ENCODE measurements at places on chromosomes 6 and 20. TPM values are rescaled to one million over a fixed set of nuclear protein-coding genes. Genes with fewer than 3 reads are reported as not detected.
A peak's percentile ranks its signal among the peaks of the same experiment; 100 is the strongest.

GRCh38 chr6:52231406-52232127 is 12.7 kb downstream of the IL17F start:
- no peaks in the 10 kb centered on the region for H3K4me1 ChIP-seq
- no peaks in the 10 kb centered on the region for H3K36me3 ChIP-seq
- DNase-seq, result no peak
- no peak overlapping the region for H3K4me3 ChIP-seq
- peaks cover 7% of the 10 kb centered on the region for H3K27me3 ChIP-seq

- no peak overlapping the region for H3K27ac ChIP-seq
- H3K36me3 ChIP-seq, result no peaks in the 10 kb centered on the region
- H3K27me3 ChIP-seq, result no peaks in the 10 kb centered on the region
- no peak for DNase-seq
- H3K4me1 ChIP-seq, result no peaks in the 10 kb centered on the region
- no peak overlapping the region for H3K4me3 ChIP-seq
Observed at GRCh38 chr6:156821707-156822106, 44.5 kb downstream of the ARID1B start.

DNA sequence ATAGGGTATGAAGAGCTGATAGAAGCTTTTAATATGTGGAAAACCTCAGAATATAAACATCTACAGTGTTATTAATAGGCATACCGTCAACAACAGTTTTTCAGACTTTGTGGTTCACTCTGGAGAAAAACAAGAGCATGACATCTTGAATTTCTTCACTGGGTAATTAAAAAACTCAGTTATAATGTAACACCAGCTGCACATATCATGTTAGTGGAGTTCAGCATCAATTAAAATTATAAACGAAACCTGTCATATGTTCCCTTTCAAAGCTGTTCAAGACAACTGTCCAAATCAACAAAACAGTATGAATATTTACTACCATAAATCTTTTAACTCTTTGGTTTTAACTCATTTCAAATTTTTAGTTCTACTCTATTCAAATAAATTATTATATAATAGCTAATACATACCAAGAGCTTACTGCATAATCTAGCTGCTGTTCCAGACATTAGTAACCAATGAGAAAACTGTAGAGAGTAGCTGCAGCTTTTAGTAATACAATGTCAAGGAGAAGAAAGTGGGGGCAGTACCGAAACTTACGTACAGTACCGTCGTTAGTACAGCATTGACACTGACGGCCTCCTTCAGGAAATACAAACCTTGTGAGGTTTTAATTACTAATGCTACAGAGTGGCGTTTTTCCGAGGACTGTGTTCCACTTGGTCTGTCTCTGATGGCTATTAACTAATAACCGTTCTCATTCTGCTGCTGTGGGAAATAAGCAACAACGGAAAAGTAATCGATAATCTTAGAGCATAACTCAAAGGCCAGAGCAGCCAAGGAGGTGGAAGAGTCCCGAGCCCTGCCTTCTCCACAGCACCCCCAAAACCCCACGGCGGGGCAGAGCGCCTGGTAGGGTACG is 532 bp upstream of the PM20D2 start:
- DNase-seq, result no peak
- no peaks in the 10 kb centered on the region for H3K36me3 ChIP-seq

The CTCFL gene
- not detected for total RNA-seq

DNA sequence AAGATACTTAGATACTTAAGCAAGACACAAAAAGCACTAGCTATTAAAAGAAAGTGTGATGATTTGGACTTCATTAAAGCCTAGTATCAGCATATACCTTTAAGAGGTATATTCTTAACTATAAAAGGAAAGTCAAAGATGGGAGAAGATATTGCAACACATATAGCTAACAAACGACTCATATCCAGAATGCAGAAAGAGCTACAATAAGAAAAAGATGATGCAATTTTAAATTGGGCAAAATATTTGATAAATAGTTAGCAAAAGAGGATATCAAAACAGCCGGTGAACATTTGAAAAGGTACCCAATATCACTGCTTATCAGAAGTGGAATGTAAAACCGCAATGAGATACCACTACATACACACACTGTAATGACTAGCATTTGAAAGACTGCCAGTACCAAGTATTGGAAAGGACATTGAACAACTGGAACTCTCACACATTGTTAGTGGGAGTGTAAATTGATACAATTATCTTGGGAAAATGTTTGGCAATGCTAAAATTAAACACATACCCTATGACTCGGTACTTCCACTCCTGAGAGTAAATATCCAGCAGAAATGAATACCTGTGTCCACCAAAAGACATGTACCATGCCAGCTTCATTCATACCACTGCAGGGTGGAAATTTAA is 25.7 kb downstream of the MUC22 start:
- H3K4me3 ChIP-seq, result no peak overlapping the region
- DNase-seq, result no peak
- H3K27ac ChIP-seq, result no peak overlapping the region
- peaks cover 6% of the 10 kb centered on the region for H3K27me3 ChIP-seq
- H3K36me3 ChIP-seq, result no peaks in the 10 kb centered on the region
- peaks cover 7% of the 10 kb centered on the region for H3K4me1 ChIP-seq

GRCh38 chr6:81812401-81812800 is 59.9 kb upstream of the TENT5A start:
- no peak overlapping the region for H3K4me3 ChIP-seq
- H3K27me3 ChIP-seq, result no peaks in the 10 kb centered on the region
- no peak overlapping the region for H3K27ac ChIP-seq

The RAB44 gene
- 0.14 TPM for total RNA-seq

GRCh38 chr6:56087421-56087820 is 160.0 kb downstream of the COL21A1 start:
- H3K4me1 ChIP-seq, result peaks cover 13% of the 10 kb centered on the region
- H3K27ac ChIP-seq, result no peak overlapping the region
- peak; percentile 65 for DNase-seq
- H3K36me3 ChIP-seq, result no peaks in the 10 kb centered on the region
- H3K4me3 ChIP-seq, result no peak overlapping the region
- H3K27me3 ChIP-seq, result no peaks in the 10 kb centered on the region

DNA sequence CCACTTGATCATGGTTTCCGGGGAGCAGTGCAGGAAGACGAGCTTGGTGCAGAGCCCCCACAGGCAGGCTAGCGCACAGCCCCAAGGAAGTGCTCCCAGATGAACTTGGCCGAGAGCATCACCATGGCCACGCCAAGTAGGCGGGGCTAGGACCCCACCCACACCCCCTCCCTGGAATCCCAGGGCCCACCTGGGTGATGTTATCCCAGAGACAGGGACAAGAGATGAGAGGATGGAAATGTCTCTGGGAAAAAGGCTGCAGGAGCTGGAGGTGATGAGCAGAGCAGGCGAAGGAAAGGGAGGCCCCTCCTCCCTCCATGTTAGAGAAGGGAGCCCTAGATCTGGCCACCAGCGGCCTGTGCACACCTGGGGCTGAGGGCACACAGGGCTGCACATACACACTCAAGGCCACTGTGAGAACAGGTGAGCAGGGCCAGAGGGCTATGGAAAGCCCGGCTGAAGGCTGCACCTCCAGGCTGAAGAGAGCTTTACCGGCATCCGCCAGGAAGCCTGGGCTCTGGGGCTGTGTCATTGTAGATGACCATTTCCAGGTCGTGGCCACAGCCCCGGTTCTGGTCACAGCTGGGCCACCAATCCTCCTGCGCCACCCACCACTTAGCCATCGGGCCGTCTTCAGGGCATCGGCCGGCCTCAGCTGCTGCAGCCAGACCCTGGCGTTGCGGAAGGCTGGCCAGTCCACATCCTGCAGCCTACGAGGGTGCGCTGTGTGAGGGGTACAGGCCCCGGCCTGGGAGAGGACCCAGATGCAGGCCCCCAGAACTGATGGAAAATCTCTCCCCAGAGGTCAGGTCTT is 24.9 kb downstream of the NPEPL1 start:
- H3K4me1 ChIP-seq, result no peaks in the 10 kb centered on the region
- H3K27ac ChIP-seq, result no peak overlapping the region
- no peak overlapping the region for H3K4me3 ChIP-seq
- DNase-seq, result no peak

The SNAP91 gene
- 0.24 TPM for total RNA-seq

The CAGE1 gene
- total RNA-seq, result 0.30 TPM

DNA sequence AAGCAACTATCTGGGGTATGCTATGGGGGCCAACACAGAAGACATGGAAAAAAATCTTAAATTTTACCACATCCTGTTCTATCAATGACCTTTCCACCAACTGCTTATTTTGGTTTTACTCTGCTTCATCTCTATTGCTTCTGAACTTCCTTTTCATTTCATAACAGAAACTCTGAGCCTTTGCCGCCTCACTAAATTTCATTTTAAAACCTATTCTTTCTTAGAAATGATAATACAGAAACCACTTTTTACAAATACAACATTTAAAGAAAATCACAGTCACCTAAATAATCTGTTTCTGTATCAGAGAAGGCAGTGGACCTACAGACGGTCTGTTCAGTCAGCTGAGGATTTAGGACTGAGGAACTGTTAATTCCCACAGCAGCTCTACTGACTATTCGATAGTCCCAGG is 117.5 kb downstream of the KCNQ5 start:
- no peaks in the 10 kb centered on the region for H3K27me3 ChIP-seq
- H3K27ac ChIP-seq, result no peak overlapping the region
- no peak for DNase-seq
- H3K36me3 ChIP-seq, result no peaks in the 10 kb centered on the region
- H3K4me1 ChIP-seq, result no peaks in the 10 kb centered on the region
- no peak overlapping the region for H3K4me3 ChIP-seq

The OPN5 gene
- total RNA-seq, result not detected

- H3K4me3 ChIP-seq, result no peak overlapping the region
- H3K27ac ChIP-seq, result no peak overlapping the region
- DNase-seq, result peak; percentile 14
- no peaks in the 10 kb centered on the region for H3K36me3 ChIP-seq
- H3K4me1 ChIP-seq, result no peaks in the 10 kb centered on the region
Observed at GRCh38 chr20:2729791-2730190, 37.2 kb downstream of the EBF4 start.

- peaks cover 18% of the 10 kb centered on the region for H3K4me1 ChIP-seq
- H3K36me3 ChIP-seq, result peaks cover 28% of the 10 kb centered on the region
- H3K27ac ChIP-seq, result no peak overlapping the region
- peak; percentile 66 for DNase-seq
- H3K27me3 ChIP-seq, result no peaks in the 10 kb centered on the region
Observed at GRCh38 chr20:35510951-35511735, 18.3 kb downstream of the C20orf173 start.

- H3K36me3 ChIP-seq, result no peaks in the 10 kb centered on the region
- no peak overlapping the region for H3K4me3 ChIP-seq
- no peaks in the 10 kb centered on the region for H3K27me3 ChIP-seq
- no peak overlapping the region for H3K27ac ChIP-seq
Observed at GRCh38 chr6:24874776-24875533, 60.8 kb downstream of the RIPOR2 start.

DNA sequence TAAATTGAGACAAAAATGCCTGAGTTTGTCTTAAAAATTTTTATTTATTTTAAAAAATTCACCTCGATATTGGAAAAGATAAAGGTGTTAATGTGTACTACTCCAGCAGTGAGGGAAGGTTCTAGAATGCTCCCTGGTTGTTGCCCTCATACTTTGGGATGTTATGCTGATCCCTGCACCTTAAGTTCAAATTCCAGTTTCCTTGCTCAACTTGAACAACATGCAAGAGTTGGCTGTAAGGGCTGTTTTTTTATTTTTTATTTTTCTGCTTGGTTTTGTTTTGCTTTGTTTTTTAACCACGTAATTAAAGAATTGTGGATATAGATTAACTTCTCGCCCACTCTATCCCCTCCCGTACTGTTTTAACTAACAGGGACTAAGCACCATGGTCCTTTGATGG is 158.7 kb upstream of the CITED2 start:
- no peak overlapping the region for H3K4me3 ChIP-seq
- no peaks in the 10 kb centered on the region for H3K36me3 ChIP-seq
- H3K4me1 ChIP-seq, result peaks cover 21% of the 10 kb centered on the region
- H3K27ac ChIP-seq, result no peak overlapping the region

The TOP1 gene
- 55.9 TPM for total RNA-seq

- no peaks in the 10 kb centered on the region for H3K4me1 ChIP-seq
- H3K36me3 ChIP-seq, result peaks cover 9% of the 10 kb centered on the region
- DNase-seq, result no peak
- no peaks in the 10 kb centered on the region for H3K27me3 ChIP-seq
- no peak overlapping the region for H3K4me3 ChIP-seq
- no peak overlapping the region for H3K27ac ChIP-seq
Observed at GRCh38 chr6:17679726-17680125, 27.0 kb downstream of the NUP153 start.

DNA sequence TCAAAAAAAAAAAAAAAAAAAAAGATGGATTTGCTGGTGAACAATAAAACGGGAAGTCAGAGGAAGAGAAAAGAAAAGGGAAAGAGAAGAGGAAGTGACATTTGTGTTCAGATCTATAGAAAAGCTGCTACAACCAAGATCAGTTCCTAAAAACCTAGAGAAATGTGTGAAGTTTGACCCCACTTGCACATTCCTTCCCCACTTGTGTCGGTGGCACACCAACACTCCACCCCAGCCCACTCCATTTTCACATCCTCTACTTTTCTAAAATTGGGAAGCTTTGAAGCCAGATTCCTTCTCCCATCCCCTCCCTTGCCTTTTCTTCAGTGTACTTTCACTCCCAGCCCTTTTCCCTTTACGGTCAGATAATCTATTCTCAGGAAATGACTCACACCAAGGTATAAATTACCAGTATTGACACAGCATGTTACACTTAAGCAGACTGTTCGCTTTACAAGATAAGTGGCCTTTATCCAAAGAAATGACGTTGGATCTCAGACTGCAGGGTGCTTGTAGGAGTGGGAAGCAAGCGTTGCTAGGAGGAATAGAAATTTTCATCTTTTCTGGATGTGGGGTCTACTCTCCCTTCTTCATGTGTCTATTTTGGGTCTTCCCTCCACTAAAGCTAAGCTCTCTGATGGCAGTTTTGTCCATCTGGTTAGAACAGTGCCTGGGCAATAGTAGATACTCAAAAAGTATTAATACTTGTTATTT is 92.5 kb upstream of the ADGRF1 start:
- peak overlapping the region; percentile 94 for H3K27ac ChIP-seq
- peak overlapping the region; percentile 38 for H3K4me3 ChIP-seq
- peak; percentile 99 for DNase-seq
- H3K27me3 ChIP-seq, result no peaks in the 10 kb centered on the region
- peaks cover 26% of the 10 kb centered on the region for H3K4me1 ChIP-seq

The CYP24A1 gene
- total RNA-seq, result 0.73 TPM

The TPD52L1 gene
- 32.4 TPM for total RNA-seq

The GJA1 gene
- total RNA-seq, result 433 TPM

GRCh38 chr6:53767941-53768340 is 26.9 kb upstream of the LRRC1 start:
- H3K27ac ChIP-seq, result no peak overlapping the region
- H3K27me3 ChIP-seq, result no peaks in the 10 kb centered on the region
- no peak for DNase-seq
- H3K4me1 ChIP-seq, result no peaks in the 10 kb centered on the region
- no peaks in the 10 kb centered on the region for H3K36me3 ChIP-seq
